Thyroid gland (tissue), 4 donors: ENCODE measurements at places on chromosomes 5 and 9.

DNA sequence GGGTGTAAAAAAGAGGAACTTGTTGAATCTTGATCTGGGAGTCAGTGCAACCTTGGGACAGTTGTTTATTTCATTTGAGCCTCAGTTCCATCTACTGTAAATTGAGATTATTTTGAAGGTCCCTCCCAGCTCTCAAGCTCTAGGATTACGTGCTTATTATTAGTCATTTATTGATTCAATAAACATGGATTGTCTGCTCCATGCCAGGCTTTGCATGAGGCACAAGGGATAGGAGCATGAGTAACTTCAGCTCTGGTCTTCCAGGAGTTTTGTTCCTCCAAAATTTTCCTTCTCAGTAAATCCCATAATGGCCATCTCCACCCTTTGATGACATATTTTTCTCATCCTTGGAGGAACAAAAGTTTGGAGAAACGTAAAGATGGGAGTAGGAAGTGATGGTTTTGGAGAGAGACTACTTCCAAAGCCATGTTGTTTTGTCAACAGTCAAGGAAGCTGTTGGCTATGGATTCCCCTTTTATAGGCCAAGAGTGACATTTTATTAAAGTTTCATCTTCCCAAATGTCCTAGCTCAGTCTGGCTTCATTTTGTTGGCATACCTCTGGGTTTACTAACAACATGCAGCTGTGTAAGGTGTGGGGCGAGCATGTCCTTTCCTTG is 244.6 kb downstream of the DMRT2 start:
- H3K4me1 ChIP-seq = no peaks in the 10 kb centered on the region
- no peaks in the 10 kb centered on the region for H3K36me3 ChIP-seq
- H3K27ac ChIP-seq = no peak overlapping the region
- no peak overlapping the region for H3K4me3 ChIP-seq
- DNase-seq = no peak

DNA sequence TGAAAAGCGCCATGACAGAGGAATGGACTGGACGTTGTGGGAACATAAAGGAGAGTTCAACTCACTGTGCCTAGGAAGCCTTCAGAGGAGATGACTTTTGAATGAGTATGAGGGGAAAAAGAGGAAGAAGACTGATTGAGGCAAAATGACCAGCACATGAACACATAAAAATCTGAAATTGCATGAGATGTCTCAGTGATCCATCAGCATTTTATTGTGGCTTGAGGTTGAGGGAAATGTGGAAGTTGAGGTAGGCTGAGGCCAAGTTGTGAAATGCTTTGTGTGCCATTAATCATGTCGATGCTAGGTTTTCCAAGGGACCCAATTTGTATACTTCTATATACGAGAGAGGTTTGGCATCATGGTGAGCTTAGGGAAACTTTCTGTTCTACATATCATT is 140.9 kb upstream of the TLX3 start:
- H3K4me3 ChIP-seq = no peak overlapping the region
- no peak for DNase-seq
- H3K36me3 ChIP-seq = no peaks in the 10 kb centered on the region
- no peak overlapping the region for H3K27ac ChIP-seq
- H3K4me1 ChIP-seq = no peaks in the 10 kb centered on the region
- no peaks in the 10 kb centered on the region for H3K27me3 ChIP-seq

DNA sequence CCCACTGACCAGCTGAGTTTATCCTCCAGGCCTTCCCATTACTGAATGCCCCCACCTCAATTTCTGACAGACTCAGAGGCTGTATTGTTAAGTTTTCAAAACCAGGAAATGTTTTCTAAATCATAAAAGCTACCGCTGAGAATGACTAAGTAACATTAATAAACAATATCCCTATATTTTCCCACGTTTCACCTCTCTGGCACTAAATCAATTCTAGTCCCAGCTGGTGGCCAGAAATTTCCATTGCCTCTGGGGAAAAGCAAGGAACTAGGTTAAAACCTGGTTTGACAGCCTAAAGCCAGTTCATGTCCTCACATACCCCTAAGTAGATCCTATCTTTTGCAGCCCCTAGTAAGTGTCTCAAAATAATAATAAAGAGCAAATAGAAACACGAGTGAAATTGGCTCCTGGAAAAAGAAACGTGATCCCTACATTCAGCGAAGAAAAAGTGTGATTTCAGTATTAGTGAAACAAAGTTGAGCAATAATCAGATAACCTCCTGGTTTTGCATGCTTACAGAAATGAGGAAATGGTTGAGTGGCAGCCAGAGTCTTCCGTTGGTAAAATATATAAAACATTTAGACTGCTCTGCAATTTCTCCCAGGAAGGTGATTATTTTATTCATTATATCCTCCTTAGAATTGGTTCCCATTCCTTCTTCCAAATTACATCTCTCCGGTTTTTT is 110.9 kb downstream of the ESM1 start:
- no peaks in the 10 kb centered on the region for H3K27me3 ChIP-seq
- no peaks in the 10 kb centered on the region for H3K4me1 ChIP-seq
- H3K27ac ChIP-seq = no peak overlapping the region
- no peak for DNase-seq
- no peak overlapping the region for H3K4me3 ChIP-seq

- H3K27me3 ChIP-seq = no peaks in the 10 kb centered on the region
- no peak overlapping the region for H3K4me3 ChIP-seq
- no peaks in the 10 kb centered on the region for H3K36me3 ChIP-seq
- no peaks in the 10 kb centered on the region for H3K4me1 ChIP-seq
These were observed 106.1 kb upstream of the CDH9 start for GRCh38 chr5:27144456-27144855.

- no peaks in the 10 kb centered on the region for H3K4me1 ChIP-seq
- H3K27ac ChIP-seq = no peak overlapping the region
- no peak for DNase-seq
- no peaks in the 10 kb centered on the region for H3K36me3 ChIP-seq
- H3K4me3 ChIP-seq = no peak overlapping the region
- no peaks in the 10 kb centered on the region for H3K27me3 ChIP-seq
These were observed 34.9 kb downstream of the BARX1 start for GRCh38 chr9:93920131-93920800.

DNA sequence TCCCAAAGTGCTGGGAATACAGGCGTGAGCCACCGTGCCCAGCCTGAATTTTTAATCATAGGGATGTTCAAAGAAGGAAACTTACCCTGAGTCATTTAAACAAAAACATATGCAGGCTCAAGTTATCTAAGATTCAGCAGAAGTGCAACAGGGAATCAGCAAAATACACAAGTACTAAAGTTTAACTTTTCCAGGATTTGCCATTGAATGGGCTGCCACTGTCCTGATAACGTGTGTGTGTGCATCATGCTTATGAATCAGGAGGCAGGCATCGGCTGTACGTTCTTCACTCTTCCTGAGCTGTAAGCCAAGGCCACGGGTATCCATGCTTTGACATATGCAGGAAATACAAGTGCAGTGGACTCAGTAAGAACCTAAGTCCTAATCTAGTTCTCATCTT is 48.8 kb upstream of the FST start:
- no peak overlapping the region for H3K4me3 ChIP-seq
- DNase-seq = no peak
- H3K4me1 ChIP-seq = no peaks in the 10 kb centered on the region
- H3K27ac ChIP-seq = no peak overlapping the region
- no peaks in the 10 kb centered on the region for H3K27me3 ChIP-seq
- no peaks in the 10 kb centered on the region for H3K36me3 ChIP-seq
